H1 (cell line): ENCODE measurements at places on chromosomes 2 and 18. TPM values are rescaled to one million over a fixed set of nuclear protein-coding genes. Genes with fewer than 3 reads are reported as not detected.

- no peaks in the 10 kb centered on the region for H3K36me3 ChIP-seq
- no peak overlapping the region for H3K27ac ChIP-seq
- DNase-seq: no peak
- no peak overlapping the region for H3K4me3 ChIP-seq
These were observed 13.3 kb upstream of the PPP4R1 start for GRCh38 chr18:9627642-9628041.

GRCh38 chr2:30933496-30933895 is 126.2 kb upstream of the CAPN13 start:
- H3K27me3 ChIP-seq: no peaks in the 10 kb centered on the region
- H3K4me1 ChIP-seq: peaks cover 16% of the 10 kb centered on the region; the same call in 1 of the 2 replicates
- no peak overlapping the region for H3K27ac ChIP-seq
- H3K36me3 ChIP-seq: no peaks in the 10 kb centered on the region

DNA sequence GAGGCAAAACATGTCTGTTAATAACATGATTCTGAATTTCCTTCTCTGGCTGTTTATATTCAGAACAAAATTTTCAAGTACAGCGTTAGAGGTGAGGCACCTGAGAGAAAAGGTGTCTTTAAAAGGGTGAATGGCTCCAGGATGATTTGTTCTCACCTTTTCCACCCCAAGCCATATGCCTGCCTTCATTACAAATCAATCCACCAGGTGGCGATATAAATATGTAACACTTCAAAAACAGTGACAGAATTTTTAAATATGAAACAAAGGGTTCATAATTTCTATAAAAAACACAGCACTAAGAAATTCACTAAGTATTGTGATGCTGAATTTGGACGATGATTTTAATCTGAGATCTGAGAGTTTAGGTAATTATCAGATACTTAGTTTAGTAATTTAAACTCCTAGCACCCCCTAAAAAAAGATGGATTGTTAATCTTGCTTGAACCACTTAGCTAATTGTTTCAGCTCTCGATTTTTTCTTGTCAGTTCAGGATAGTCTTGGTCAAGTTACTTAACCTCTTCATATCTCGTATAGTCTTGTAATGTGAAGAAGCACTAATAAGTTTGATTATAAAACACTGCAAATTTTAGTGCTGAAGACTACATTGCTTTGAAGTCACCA is 528.8 kb downstream of the CPS1 start:
- DNase-seq: no peak
- H3K27me3 ChIP-seq: no peaks in the 10 kb centered on the region
- H3K4me3 ChIP-seq: no peak overlapping the region
- no peaks in the 10 kb centered on the region for H3K36me3 ChIP-seq
- H3K4me1 ChIP-seq: no peaks in the 10 kb centered on the region

- H3K27me3 ChIP-seq: no peaks in the 10 kb centered on the region
- H3K4me1 ChIP-seq: no peaks in the 10 kb centered on the region
- no peak for DNase-seq
- no peak overlapping the region for H3K4me3 ChIP-seq
- no peak overlapping the region for H3K27ac ChIP-seq
These were observed 221.7 kb upstream of the SH3BP4 start for GRCh38 chr2:234730066-234730640.

DNA sequence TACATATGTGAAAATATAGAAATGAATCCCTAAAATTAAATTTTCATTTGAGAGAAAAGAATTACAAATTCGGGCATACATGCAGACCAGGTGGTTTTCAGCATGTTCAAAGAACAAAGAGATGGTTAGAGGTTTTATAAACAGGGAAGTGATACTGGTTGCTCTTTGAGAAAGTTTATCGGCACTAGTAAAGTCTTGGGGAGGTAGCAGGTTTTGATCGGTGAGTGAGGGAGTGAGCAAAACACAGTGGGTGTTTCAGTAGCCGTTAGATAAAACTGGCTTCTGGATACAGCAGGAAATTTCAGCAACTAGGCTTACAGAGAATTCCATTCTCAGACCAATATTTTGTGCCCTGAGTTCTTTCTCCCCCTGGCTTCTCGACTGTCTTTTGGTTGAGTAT is 51.1 kb downstream of the DSC3 start:
- H3K36me3 ChIP-seq: no peaks in the 10 kb centered on the region
- no peaks in the 10 kb centered on the region for H3K27me3 ChIP-seq

GRCh38 chr18:79857082-79857671 is 59.4 kb downstream of the KCNG2 start:
- H3K4me3 ChIP-seq: no peak overlapping the region
- H3K36me3 ChIP-seq: no peaks in the 10 kb centered on the region
- DNase-seq: peak; percentile 50

GRCh38 chr18:64165906-64166305 is 17.0 kb upstream of the LINC00305 start:
- H3K27ac ChIP-seq: no peak overlapping the region
- no peaks in the 10 kb centered on the region for H3K27me3 ChIP-seq
- H3K36me3 ChIP-seq: no peaks in the 10 kb centered on the region
- no peaks in the 10 kb centered on the region; the same call in 1 of the 2 replicates for H3K4me1 ChIP-seq
- no peak for DNase-seq
- no peak overlapping the region for H3K4me3 ChIP-seq

- no peak overlapping the region for H3K27ac ChIP-seq
- H3K4me3 ChIP-seq: no peak overlapping the region
- H3K36me3 ChIP-seq: no peaks in the 10 kb centered on the region
- no peak for DNase-seq
- H3K4me1 ChIP-seq: no peaks in the 10 kb centered on the region
- H3K27me3 ChIP-seq: no peaks in the 10 kb centered on the region
These were observed 125.5 kb downstream of the CDH7 start for GRCh38 chr18:65876310-65876709.

DNA sequence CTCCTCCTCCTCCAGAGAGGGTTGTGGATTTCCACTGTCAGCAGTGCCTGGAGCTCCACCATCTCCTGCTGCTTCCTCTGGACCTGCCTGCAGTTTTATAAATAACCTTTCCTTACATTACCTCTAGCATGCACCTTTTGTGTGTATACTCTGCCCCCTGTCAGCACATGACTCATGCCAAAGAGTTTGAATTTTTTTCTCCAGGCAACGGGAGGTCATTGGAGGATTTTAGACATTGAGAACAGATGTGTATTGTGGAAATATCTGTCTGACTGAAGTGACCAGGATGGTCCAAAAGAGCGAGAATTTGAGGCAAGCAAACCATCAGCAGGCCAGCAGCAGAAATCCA is 31.7 kb downstream of the IL37 start:
- H3K4me1 ChIP-seq: no peaks in the 10 kb centered on the region
- no peak for DNase-seq
- H3K27ac ChIP-seq: no peak overlapping the region
- H3K36me3 ChIP-seq: no peaks in the 10 kb centered on the region

- H3K4me1 ChIP-seq: peaks cover 3% of the 10 kb centered on the region
- H3K27me3 ChIP-seq: no peaks in the 10 kb centered on the region
- H3K36me3 ChIP-seq: no peaks in the 10 kb centered on the region
- no peak for DNase-seq
These were observed 181.2 kb downstream of the FAM124B start for GRCh38 chr2:224220586-224221255.

DNA sequence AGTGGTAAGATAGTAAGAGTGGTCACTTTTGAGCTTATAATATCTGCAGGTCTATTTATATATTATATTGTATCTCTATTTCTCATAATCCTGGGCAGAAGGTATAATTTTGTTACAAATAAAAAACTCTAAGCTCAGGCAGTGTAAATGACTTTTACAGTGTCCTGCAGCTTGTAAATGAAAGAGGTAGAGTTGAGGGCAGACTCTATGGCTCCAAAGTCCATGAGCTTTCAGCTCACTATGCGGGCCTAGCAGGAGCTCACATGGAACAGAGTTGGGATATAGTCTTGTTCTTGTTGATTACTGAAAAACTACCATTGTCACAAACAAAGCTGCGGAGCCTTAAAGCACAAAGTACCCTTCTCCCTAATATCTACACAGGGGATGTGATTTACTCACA is 361.4 kb downstream of the LNPK start:
- no peak for DNase-seq
- H3K27ac ChIP-seq: no peak overlapping the region
- H3K4me1 ChIP-seq: no peaks in the 10 kb centered on the region
- no peaks in the 10 kb centered on the region for H3K27me3 ChIP-seq
- H3K4me3 ChIP-seq: no peak overlapping the region

DNA sequence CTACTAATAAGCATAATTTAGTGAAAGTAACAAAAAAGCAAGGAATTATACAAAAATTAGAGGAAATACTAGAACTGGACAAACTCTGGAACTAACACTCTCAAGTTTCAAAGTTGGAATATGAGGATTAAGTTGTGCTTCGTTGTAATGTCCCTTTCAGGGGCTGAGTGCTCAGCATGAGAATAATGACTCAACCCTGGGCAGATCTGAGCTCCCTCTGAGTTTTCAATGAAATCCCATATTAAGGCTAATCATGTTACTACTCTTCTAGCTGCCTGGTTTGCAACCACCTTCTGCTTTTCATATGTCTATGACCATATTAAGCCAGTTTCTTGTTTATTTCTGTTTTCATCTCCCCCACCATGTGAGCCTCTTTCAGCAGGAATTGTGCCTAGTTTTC is 274.9 kb upstream of the LRRTM4 start:
- no peak overlapping the region for H3K27ac ChIP-seq
- no peak for DNase-seq
- no peak overlapping the region for H3K4me3 ChIP-seq
- H3K36me3 ChIP-seq: no peaks in the 10 kb centered on the region
- no peaks in the 10 kb centered on the region for H3K4me1 ChIP-seq
- H3K27me3 ChIP-seq: no peaks in the 10 kb centered on the region

GRCh38 chr2:45771261-45771660 is 119.8 kb downstream of the PRKCE start:
- no peak for DNase-seq
- H3K4me3 ChIP-seq: no peak overlapping the region
- no peaks in the 10 kb centered on the region for H3K27me3 ChIP-seq
- no peaks in the 10 kb centered on the region for H3K36me3 ChIP-seq
- H3K27ac ChIP-seq: no peak overlapping the region

DNA sequence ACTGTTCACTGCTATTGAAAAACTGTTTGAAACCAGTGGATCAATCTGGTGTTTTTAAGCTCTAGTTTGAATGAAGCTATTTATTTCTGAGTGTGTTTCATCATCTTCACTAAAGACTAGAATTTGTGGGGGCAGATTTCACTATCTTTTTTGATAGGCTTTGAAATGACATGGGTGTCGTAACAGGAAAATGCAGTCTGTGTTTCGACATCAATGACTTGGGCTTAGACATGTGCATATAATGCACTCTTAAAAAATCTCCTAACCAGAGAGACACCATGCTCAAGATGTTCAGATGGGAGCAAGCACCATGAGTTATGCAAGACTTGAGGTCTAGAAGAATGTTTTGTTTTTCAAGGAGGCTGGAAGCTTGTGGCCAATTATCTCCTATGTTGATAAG is 221.6 kb downstream of the GPD2 start:
- H3K4me3 ChIP-seq: no peak overlapping the region
- H3K27me3 ChIP-seq: no peaks in the 10 kb centered on the region
- H3K36me3 ChIP-seq: no peaks in the 10 kb centered on the region
- H3K4me1 ChIP-seq: no peaks in the 10 kb centered on the region; the same call in 1 of the 2 replicates
- DNase-seq: no peak

GRCh38 chr2:19439081-19439480 is 80.7 kb upstream of the OSR1 start:
- no peak for DNase-seq
- no peaks in the 10 kb centered on the region for H3K27me3 ChIP-seq
- no peak overlapping the region for H3K27ac ChIP-seq
- no peak overlapping the region for H3K4me3 ChIP-seq
- H3K36me3 ChIP-seq: no peaks in the 10 kb centered on the region
- no peaks in the 10 kb centered on the region for H3K4me1 ChIP-seq

DNA sequence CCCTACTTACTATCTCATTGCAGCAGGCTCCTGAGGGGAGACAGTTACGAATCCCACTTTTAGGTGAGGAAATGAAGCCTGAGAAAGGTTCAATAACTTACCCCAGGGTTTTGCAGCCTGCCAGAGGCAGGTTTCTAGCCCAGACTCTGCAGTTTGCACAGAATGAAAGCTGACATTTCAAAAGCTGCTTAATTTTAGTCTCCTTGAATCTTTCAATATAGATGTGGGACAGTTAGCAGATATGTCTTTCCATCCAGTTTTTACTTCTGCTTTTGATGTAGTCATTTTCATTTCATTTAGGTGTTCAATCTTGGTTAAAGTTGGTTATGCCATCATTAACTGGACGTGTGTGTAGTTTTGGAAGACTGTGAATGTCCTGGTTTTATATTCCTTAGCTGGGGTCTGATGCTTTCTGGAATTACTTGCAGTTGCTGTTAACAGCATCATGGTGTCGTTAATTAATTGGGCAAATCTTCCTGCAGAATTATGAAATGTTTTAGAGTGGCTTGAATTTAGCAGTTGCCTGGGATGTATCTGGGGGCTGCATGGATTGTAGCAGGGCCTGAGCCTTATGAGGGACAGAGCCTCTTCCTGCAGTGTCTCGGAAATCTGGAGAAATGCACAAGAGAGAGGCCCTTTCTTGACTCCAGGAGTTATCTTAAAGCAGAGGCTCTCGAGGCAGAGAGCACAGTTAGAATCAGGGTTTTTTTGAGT is 100.8 kb downstream of the ZNF532 start:
- H3K27ac ChIP-seq: no peak overlapping the region
- no peak for DNase-seq
- H3K4me3 ChIP-seq: no peak overlapping the region
- H3K4me1 ChIP-seq: no peaks in the 10 kb centered on the region
- H3K36me3 ChIP-seq: peaks cover 7% of the 10 kb centered on the region
- no peaks in the 10 kb centered on the region for H3K27me3 ChIP-seq

DNA sequence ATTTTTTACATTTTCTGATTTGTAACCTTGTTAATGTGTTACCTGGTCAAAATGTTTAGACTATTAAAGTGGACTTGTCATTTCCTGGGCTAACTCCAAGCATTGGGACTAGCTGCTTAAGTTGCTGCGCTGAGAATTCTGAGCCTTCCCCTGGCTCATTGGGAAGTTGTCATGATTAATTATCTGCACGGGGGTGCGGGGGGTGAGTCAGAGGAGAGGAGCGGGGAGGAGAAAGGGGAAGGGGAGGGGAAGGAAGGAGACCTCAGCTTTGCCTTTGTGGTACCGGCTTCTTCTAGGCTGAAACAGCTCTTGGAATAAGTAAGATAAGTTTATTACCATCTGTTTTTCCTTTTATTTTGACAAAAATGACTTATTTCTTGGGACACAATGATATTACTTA is 52.9 kb upstream of the APCDD1 start:
- no peaks in the 10 kb centered on the region for H3K27me3 ChIP-seq
- no peaks in the 10 kb centered on the region for H3K36me3 ChIP-seq
- peaks cover 2% of the 10 kb centered on the region; the same call in 1 of the 2 replicates for H3K4me1 ChIP-seq
- H3K4me3 ChIP-seq: no peak overlapping the region

- DNase-seq: no peak
- no peak overlapping the region for H3K4me3 ChIP-seq
- H3K4me1 ChIP-seq: no peaks in the 10 kb centered on the region
- no peaks in the 10 kb centered on the region for H3K36me3 ChIP-seq
- no peaks in the 10 kb centered on the region for H3K27me3 ChIP-seq
- no peak overlapping the region for H3K27ac ChIP-seq
These were observed 8.6 kb upstream of the RND3 start for GRCh38 chr2:150495993-150496627.

GRCh38 chr2:226600184-226600583 is 199.4 kb downstream of the IRS1 start:
- H3K27ac ChIP-seq: no peak overlapping the region
- no peak overlapping the region for H3K4me3 ChIP-seq
- no peaks in the 10 kb centered on the region for H3K4me1 ChIP-seq
- no peaks in the 10 kb centered on the region for H3K36me3 ChIP-seq

TEKT4 gene
- not detected in 2 replicates for total RNA-seq

STPG4 gene
- 0.27 and 0.28 TPM in 2 replicates for total RNA-seq

HOXD1 gene
- total RNA-seq: not detected in 2 replicates

GLB1L gene
- total RNA-seq: 3.2 and 3.7 TPM in 2 replicates

CD207 gene
- total RNA-seq: not detected in 2 replicates

RGPD5 gene
- total RNA-seq: 22.6 and 26.1 TPM in 2 replicates
